ENCODE measurements at places on chromosomes 5 and 9.

GRCh38 chr5:154459015-154459414 is 13.2 kb downstream of the SAP30L start:
- DNase-seq = no peak

DNA sequence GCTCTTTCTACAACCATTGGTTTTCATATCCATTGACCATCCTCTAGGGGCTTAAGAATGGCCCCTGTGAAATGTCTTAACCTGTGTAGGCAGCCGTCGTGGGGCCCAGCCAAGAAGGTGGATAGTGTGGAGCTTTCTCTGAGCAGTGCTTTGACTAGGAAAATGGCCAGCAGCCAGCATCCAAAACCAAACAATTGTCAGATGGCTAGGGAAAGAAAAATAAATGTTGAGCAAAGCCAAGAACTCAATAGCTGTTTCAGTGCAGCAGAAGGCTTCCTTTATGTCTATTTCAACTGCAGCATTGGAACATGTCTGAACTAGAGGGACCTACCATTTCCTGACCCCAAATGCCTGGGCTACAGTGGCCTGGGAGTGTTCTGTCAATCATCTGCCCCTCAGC is 374.9 kb downstream of the TLE4 start:
- DNase-seq = no peak

- no peak for DNase-seq
These were observed 97.5 kb downstream of the RFK start for GRCh38 chr9:76296561-76297310.

- no peak for DNase-seq
These were observed 2.9 kb downstream of the P4HA2 start for GRCh38 chr5:132224716-132225115.

DNA sequence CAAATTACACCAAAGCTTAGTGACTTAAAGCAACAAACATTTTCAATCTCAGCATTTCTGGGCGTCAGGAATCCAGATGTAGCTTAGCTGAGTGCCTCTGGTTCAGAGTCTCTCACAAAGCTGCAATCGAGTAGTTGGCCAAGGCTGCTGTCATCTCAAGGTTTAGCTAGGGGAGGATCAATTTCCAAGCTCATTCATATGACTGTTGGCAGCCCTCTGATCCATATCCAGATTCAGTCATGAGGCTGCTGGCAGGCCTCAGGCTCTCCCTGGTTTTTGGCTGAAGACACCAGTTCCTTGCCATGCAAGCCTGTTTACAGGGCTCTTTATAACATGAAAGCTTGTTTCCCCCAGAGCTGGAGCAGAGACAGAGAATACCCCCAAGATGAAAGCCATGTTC is 419.5 kb upstream of the TLE4 start:
- no peak for DNase-seq

GRCh38 chr5:139669662-139670368 is 21.7 kb downstream of the CXXC5 start:
- DNase-seq = no peak

GRCh38 chr5:138955671-138956295 is 80.6 kb upstream of the LRRTM2 start:
- no peak for DNase-seq

DNA sequence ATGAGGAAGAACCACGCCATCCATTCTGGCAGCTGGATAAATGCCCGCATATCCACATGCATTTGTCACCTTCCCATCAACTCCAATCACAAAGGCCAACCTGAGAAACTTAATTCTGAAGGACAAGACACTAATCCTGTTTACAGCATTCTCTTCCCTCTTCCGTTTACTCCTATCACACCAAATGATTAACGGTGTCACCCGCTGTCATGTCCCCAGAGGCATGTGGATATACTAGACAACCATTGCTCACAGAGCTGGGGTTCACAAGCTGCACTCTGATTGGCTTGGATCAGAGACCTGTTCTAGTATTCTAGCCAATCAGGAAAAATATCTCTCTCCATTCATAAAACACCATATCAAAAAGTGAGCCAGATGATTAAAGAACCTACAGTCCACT is 3.6 kb downstream of the MACROH2A1 start:
- DNase-seq = no peak

GRCh38 chr5:9245071-9245470 is 300.8 kb downstream of the SEMA5A start:
- DNase-seq = no peak

GRCh38 chr5:172600571-172600970 is 40.5 kb upstream of the NEURL1B start:
- no peak for DNase-seq
